ENCODE measurements at places on chromosomes 12 and 14.
A peak's percentile ranks its signal among the peaks of the same experiment; 100 is the strongest.

GRCh38 chr12:86134561-86134960 is 121.6 kb downstream of the MGAT4C start:
- DNase-seq = no peak

DNA sequence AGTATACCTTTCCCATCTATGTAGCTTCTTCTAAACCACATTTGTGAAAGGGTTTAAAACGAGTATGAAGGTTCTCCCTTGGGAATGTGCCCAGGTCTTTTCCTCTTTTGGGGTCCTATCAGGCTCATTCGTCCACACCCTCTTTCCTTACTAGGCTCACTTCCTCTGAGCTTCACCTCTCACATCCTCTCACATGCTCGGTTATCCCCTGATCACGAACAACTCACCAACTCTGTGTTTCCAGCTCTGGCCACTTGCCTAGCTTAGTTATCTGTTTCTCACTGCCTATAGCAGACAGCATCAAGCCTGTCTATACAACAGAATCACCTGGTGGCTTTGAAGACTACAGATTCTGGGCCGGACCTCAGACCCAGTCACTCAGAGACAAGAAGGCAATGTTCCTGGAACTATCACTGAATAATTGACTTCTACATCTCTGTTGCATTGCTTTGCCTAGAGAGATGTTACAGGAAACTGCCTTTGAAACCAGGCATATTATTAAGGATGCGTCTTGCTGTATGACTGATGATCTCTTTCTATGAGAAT is 158.2 kb downstream of the FOXN3 start:
- no peak for DNase-seq

DNA sequence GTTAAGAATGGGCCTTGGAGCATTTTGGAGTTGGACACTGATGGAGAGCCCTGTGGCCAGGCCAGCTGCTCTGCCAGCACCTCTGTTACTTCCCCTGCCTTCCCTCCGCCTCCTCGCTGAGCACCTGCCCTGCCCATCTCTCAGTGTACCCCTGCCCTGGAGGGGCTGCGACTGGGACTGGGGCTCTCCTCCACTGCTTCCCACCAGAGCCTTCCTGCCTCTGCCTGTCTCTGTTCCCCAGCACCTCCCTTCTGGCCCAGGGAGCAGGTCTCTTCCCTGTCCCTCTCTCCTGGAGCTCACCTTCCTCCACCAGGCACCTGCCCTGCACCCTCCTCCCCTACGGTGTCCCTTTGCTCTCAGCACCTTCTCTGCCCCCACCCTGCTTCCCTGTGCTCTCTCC is 62.1 kb downstream of the WDR20 start:
- no peak for DNase-seq

GRCh38 chr12:89845767-89846166 is 137.1 kb upstream of the ATP2B1 start:
- DNase-seq = no peak

GRCh38 chr12:52278575-52279421 is 4.4 kb downstream of the KRT86 start:
- DNase-seq = peak; percentile 88

DNA sequence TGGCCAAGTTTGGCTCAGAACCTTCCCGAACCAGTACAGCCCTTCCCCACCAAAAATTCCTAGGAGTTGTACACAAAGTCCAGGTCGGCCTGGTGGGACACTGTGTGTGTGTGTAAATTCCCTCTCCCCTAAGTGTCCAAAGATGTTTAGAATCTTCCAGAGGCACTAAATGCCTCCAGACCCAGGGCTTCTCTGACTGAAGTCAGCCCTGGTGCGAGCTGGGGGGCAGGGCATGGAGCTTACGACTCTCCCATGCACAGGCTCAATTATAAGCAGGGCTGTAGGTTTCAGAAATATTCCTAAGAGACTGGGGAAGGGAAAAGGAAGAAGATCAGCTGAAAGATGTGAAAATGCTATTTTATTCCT is 106.9 kb upstream of the ATF7IP start:
- DNase-seq = no peak

- DNase-seq = no peak
Observed at GRCh38 chr12:124732275-124733075, 131.2 kb downstream of the SCARB1 start.

- no peak for DNase-seq
Observed at GRCh38 chr12:107165581-107165980, 72.2 kb upstream of the CRY1 start.

DNA sequence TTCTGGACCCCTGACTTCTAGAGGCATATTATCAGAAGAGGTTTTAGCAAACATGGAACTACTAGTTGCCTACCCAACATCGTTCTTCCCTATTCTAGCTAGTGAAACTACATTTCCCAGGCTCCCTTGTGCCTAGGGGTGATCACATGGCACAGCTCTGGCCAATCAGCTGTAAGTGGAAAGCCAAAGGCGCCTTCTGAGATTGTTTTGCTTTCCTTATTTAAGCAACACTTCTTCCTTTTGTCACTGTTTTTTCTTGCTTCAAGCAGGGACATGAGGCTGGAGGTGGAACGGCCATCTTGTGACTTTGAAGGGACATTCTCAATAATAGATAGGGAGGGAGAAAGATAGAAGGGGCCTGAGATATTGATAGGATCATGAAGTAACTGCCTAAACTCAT is 136.7 kb downstream of the ZNF664 start:
- peak; percentile 27 for DNase-seq

GRCh38 chr14:89205137-89205740 is 211.8 kb downstream of the FOXN3 start:
- DNase-seq = no peak

- no peak for DNase-seq
Observed at GRCh38 chr12:54166567-54167499, 22.0 kb downstream of the SMUG1 start.

DNA sequence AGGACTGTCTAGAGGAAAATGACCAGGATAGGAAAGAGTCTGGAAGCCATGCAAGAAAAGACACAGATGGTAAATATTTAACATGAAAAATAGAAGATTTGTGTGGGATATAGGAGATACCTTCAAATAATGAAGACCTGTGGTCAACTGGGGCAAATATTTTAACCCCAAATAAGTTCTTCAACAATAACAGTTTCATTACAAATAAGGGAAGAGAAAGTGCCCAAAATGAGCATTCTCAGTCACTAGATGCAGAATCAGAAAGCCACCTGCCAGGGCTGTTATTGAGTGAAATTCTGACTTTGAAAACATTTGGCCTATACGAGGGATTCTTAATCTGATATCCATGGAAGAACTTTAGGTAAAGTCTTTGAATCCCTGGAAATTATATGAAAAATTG is 231.2 kb upstream of the PLEKHG7 start:
- no peak for DNase-seq

GRCh38 chr12:124713041-124713435 is 145.6 kb upstream of the NCOR2 start:
- peak; percentile 96 for DNase-seq

- DNase-seq = no peak
Observed at GRCh38 chr12:34212651-34213050, 190.4 kb downstream of the ALG10 start.

- no peak for DNase-seq
Observed at GRCh38 chr12:49624921-49625577, 1.7 kb downstream of the PRPF40B start.

DNA sequence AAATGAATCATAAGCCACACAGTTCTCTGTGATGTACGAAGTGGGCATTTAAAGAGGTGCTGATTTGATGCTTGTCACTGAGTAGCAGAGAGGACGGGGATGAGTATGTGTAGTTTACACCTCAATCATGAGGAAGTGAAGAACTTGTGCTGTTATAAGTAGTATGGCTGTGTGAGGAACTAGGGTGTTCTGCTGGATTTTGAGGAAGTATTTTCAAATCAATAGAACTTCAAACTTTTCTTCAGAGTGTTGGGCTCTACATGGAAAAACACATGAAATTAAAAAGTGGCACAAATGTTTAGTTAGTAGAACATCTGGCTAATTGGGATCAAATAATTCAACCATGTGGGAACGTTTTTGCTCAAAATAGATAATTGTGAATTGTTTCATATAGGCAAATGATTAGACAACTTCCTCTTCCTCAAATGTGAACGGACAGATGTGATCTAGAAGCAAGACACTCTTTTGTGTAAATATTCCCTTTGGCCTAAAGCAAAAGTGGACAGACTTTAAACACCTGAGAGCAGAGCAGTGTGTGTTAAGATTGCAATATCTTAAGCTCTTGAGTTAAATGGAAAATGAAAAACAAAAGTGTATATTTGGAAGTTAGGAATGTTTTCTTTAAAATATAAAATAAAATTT is 168.5 kb downstream of the NAV3 start:
- peak; percentile 30 for DNase-seq

GRCh38 chr14:85241022-85241855 is 288.7 kb upstream of the FLRT2 start:
- DNase-seq = no peak

DNA sequence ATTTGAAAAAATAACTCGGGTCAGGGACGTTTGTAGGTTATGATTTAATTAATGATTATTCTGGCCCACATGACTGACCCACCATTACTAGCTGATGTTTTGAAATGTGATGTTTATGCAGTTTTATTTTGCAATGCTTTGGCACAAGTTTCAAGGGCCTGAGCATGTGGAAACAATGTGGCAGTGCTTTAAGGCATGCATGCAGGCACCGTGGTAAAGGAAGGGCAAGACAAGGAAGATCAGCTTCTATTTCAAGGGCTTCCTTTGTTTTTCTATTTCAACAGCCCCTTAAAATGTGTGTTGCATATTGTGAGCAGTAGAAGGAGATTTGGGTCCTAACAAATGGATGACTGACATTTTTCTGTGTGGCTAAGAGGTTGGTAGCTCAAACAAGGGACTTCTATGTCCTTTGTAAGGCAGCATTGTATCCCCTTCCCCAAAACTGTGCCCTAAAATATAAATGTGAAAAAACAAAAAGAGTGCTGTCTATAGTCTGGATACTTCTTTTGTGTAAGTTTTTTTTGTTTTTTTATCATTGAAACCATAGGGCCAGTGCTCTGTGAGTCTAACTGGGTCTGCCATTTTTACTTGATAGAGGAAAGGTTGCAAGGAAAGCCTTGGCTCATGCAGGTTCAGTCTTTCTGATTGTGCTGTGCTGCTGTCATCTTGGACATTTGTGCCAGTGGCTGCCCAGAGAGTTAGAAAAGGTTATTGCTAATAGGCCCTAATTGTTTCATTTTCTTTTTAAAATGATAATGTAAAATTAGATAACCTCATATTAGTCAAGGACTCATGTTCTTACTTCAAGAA is 103.5 kb downstream of the FGD4 start:
- DNase-seq = no peak

DNA sequence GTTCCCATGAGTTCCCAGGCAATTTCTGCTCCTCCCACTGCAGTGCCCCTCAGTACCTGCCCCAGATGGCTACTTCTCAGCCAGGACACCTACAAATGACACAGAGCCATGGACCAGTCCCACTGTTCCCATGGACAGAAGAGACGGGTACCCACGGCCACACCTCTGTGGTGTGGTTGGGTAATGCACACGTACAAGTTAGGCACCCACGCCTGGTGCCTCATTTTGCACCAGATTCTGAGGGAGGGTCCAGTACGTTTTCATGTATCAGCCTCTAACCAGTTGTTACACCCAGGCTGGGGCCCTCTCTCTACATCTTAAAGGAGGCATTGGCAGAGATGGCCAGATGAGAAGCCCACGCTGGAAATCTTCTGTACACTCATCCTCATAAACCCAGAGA is 114.0 kb downstream of the DICER1 start:
- no peak for DNase-seq

DNA sequence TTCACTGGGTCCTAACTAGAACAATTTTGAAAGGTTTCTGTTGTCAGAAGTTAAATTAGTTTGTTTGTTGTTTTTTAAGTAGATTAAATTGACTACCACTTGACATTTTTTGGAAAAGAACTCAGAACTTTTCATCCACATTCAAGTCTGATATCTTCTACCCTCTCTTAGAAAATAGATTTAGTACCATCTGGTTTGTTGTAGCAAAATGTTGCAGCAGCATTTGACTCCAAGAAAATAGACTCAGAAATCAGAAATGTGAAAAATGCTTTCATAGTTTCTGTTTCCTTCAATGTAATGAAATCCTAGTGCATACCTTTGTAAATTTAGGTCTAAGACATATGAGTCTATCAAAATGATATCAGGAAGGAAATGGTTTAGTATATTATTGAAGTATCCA is 256.3 kb upstream of the CLEC14A start:
- DNase-seq = no peak

DNA sequence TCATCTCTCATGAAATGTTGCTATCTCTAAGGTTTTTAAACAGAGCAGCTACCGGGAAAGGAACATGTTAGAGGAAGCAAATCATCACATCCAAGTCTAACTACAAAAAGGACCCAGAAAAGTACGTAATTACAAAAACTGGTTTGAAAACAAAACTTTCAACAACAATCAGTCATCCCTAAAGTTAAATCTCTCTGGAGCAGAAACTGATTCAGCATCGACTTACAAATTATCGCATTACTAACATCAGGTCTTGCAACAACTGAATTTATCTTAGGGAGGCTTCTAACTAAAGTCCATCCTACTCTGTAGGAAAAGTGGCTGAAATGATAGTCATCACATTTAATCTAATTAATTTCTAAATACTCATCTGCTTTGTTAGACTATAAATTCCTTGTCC is 137.0 kb downstream of the MED13L start:
- peak; percentile 62 for DNase-seq

- DNase-seq = no peak
Observed at GRCh38 chr12:15597125-15597830, 191.9 kb downstream of the EPS8 start.

GRCh38 chr14:24925771-24926374 is 124.1 kb downstream of the STXBP6 start:
- no peak for DNase-seq

DNA sequence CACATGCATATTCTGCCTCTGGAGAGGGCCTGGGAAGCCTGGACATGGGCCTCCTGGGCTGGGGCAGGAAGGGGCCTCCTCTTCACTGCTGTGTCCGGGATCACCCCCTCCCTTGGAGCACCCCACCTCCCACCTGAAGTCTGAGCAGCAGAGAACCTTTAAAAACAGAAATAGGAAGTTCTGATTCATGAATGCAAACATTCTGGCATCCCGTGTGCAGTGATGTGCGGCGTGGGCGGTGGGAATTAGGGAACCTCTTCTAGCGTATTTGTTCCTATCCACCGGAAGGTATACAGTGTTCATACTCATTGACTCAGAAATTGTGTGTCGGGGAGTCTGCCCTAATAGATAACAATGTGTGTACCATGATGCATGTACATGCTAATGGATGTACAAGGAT is 46.2 kb downstream of the C14orf132 start:
- peak; percentile 35 for DNase-seq

DNA sequence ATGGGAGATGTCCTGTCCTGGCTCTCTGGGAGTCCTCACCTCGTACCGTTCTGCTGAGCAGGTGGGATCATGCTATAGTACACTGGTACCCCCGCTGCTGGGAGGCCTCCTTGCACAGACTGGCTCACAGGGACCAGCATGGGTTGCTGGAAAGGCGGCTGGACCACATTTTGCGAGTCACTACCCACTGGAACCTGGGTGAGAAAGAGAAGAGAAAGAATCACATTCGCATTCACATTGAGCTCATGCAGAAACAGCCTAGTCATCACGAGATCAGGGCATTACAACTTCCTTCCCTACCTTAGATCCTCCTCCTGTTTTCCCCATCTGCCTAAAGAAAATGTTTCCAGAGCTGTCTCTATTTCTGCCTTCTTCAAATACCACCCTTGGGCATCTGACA is 17.3 kb upstream of the STAC3 start:
- DNase-seq = peak; percentile 48

GRCh38 chr12:116418551-116418950 is 140.6 kb upstream of the MAP1LC3B2 start:
- DNase-seq = no peak

GRCh38 chr12:20439626-20440025 is 71.3 kb downstream of the PDE3A start:
- no peak for DNase-seq
